ENCODE measurements at places on chromosomes 1 and 21.

- DNase-seq: no peak
Observed at GRCh38 chr1:52332411-52332810, 33.6 kb downstream of the CC2D1B start.

DNA sequence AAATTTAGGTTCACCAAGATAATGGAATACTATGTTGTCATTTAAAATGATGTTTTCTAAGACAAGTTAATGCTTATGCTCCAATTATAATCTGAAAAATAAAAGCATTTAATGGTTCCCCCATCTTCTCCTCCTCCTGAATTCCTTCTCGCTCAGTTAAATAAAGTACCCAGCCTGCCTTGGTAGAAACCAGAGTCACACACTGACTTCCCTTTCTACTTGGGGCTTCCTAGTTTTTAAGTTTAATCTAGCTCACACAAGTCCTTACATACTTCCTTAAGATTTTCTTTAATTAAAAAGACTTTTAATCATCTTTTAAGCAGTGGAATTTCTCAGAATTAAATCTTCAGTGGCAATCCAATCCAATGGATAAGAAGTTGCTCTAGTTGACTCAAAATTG is 32.9 kb downstream of the CD58 start:
- no peak for DNase-seq

GRCh38 chr1:106637566-106637965 is 418.9 kb upstream of the PRMT6 start:
- DNase-seq: no peak

DNA sequence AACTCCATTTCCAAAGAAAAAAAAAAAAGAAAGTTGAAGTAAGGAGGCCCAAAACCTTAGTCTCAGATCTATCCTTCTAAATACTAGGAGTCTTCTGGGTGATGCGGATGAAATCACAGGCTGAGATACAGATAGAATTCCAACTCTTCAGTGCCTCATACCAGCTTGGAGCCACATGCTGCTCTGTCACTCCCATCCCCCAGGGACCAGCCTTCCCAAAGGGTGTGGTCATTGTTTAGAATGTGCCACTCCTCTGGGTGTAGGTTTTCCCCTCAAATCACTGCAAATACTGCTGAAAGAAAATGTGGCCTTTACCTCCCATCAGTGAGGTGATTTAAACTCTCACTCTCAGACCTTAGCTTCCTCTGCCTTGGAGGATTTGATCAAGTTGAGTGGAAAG is 112.9 kb downstream of the CDC7 start:
- DNase-seq: no peak

- DNase-seq: no peak
Observed at GRCh38 chr1:37502104-37502503, 12.5 kb downstream of the MEAF6 start.

- DNase-seq: no peak
Observed at GRCh38 chr1:24657781-24658180, 14.7 kb downstream of the SRRM1 start.

GRCh38 chr1:36567601-36568341 is 85.1 kb upstream of the CSF3R start:
- no peak for DNase-seq

GRCh38 chr1:184002071-184002470 is 35.5 kb downstream of the COLGALT2 start:
- DNase-seq: no peak

DNA sequence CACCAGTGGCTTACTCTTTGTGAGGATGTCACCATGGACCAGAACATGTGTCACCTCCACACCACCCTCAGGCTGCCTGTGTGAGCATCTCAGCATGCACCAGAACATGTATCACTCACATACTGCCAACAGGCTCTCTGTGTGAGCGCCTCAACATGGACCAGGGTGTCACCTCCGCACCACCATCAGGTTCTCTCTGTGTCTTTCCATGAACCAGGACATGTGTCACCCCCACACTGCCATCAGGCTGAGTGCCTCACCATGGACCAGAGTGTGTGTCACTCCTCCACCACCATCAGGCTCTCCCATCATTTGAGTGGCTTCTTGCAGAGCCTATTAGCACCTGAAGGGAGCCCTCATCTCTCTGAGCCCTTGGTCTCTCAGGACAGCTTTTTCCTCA is 125.2 kb downstream of the ZNF648 start:
- DNase-seq: no peak

- peak; percentile 65 for DNase-seq
Observed at GRCh38 chr1:21764615-21765423, 18.1 kb downstream of the USP48 start.

DNA sequence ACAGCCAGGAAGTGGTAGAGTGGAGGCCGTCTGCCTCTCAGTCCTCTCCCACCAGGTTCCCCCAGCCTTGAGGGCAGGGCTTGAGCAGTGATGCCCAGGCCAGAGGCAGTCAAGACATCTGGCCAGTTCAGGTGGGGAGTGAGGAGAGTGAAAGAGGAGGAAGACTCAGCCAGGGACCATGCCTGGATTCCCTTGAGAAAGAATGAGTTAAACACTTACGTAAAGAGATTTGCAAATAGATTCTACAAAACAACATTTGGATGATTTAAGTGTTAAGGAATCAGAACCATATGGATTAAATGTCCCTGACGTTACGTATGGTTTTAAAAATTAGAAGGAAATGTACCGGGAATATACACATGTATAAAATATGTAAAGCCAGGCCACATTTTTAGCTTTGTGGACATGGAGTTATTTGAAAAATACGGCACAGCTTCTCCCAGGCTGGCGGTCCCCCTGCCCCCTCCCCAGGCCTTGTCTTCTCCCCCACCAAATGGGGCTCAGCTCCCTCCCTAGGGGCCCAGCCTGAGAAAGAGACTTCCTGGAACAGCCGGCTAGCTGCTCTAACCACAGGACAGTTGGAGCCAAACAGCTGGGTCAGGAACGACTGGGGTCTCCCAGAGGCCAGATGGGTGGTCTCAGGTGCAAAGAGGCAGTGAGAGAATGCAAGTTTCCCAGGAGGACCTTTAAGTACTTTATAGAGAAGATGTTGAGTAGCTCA is 188.3 kb upstream of the EDN2 start:
- DNase-seq: peak; percentile 50

DNA sequence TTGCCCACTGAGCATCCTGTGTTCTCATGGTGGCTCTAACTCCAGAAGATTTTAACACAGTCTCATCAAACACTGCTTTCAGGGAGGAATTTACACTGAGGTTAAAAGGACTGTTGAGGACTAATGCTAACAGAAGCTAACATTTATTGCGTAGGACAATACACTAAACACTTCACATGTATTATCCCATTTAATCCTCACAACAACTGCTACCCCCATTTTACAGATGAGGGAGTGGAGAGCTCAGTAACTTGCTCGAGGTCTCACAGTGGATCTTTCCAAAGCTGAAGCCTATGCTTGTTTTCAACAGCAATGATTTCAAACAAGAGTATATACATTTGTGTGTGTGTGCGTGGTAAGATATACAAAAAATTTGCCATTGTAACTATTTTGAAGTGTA is 13.9 kb downstream of the ATF3 start:
- no peak for DNase-seq

DNA sequence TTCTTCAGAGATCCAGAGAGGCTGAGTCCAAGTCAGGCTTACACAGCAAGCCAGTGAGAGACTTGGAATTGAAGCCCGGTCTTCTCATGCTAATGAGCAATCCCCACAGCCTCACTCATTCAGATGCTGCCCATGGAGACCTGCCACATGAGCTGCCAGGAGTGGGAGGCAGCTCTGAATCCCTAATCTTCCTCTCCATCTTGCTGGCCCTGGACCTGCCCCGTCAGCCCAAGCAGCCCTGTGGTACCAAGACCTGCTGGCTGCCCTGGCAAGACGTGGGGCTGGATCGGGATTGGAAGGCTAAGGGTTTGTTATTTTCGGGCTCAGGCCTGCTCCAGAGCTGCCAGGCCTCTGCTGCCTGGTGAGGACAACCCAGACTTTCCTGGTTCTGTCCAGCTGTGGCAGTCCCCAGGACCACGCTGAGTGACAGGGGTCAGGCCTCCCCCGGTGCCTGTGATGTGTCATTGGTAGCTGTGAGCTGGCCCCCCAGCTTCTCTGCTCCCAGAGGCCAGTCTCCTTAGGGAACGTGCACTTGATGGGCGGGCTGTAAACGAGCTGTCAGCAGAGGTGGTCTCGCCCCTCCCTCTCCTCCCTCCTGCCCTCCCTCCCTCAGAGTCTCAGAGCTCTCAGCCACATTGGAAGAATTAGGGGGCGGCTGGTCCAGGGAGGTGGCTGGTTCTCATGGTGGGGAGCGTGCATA is 135.0 kb downstream of the FOXD2 start:
- no peak for DNase-seq

- no peak for DNase-seq
Observed at GRCh38 chr1:209544098-209544497, 39.4 kb upstream of the CAMK1G start.

DNA sequence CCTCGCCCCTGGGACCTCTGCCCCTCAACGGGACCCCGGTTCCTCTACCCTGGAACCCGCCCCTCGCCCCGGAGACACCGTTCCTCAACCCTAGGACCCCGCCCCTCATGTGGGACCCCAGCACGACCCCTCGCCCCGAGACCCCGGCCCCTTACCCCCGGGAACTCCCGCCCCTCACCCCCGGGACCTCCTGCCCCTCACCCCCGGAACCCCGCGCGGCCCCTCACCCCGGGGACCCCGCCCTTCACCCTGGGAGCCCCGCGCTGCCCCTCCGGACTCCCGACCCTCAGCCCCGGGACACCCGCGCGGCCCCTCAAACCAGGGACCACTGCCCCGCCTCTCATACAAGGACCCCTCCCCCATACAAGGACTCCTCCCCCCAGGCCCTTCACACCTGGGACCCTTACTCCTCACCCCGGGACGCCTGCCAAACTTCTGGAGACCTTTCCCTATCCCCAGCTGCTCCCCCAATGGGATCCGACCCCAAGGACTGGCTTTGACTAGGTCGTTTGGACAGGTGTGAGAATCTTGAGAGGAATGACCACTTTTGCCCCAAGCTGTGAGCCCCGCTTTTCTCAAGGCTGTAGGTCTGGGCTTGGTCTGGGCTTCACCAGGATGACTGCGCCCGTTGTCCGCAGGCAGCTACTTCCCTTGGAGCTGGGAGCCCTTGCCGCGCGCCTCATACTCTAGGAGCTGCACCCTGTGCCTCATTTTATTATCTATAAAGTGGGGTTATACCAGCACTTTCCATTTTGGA is 843 bp downstream of the DIP2A start:
- peak; percentile 60 for DNase-seq

DNA sequence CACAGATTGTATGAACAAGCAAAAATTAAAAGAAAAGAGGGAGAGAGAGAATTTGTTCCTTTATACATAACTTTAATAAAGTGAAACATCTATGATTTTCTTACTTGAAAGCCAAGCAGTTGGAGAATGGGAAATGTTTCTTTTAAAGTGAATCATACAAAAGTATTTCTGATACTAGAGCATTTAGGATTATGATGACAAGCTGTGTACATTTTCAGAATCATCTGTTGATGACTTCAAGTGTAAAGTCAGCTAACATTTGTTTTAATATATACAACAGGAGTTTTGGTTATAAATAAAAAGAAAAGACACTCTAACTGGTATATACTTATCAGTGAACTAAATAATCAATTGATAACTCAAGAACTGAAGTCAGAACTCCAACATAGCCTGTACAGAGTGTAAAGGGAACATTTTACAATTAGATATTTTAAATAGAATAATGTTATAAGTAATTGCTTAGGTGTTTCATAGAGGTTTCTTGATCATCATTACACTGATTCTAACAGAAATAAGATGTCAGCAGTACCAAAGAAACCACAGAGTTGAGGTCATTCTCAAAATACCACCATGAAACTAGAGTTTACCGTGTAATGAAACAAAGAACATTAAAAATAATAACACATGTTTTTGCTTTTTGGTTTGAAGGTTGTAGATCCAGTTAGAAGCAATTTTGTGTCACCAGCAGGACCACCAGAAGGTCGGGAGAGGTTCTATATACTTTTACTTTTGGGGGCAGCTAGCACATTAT is 103.4 kb downstream of the COL24A1 start:
- no peak for DNase-seq

- DNase-seq: no peak
Observed at GRCh38 chr1:244628789-244629188, 24.1 kb upstream of the DESI2 start.

DNA sequence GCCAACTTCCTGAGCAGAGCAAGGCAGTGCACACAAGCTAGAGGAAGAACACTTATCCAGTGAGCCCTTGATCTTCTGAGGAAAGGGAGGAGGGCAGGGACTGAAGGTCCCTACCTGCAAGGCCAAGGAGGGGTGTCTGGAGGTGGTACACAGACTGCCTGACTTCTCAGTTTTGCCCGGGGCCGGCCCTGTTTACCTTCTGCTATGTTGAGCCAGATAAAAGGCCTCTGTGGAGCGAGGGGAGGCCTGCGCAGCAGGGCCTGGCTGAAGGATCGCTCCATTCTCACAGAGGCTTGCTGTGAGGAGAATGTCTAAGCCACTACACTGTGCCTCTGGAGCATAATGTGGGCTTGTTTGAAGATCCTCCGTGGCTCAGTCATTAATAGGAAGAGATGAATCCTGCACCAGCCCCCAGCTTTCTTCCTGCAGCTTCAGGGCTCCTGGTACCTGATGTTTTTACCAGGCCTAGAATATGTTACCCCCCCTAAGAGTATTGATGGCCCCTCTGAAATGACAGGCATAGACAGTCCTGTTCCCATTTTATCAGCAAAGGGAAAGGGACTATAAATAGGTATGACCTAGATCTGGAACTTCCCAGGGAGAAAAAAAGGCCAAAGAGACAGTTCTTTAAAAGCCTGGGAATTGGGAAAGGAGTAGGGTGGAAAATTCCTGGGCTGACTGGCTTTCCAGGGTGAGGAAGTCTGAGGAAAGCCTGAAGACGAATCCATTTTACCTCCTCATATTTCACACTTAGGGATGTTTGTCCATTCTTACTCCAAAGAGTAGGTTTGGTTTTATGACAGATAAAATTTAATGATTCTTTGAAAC is 4.7 kb downstream of the POGK start:
- no peak for DNase-seq

GRCh38 chr1:78622548-78622947 is 2.3 kb downstream of the IFI44L start:
- DNase-seq: no peak

DNA sequence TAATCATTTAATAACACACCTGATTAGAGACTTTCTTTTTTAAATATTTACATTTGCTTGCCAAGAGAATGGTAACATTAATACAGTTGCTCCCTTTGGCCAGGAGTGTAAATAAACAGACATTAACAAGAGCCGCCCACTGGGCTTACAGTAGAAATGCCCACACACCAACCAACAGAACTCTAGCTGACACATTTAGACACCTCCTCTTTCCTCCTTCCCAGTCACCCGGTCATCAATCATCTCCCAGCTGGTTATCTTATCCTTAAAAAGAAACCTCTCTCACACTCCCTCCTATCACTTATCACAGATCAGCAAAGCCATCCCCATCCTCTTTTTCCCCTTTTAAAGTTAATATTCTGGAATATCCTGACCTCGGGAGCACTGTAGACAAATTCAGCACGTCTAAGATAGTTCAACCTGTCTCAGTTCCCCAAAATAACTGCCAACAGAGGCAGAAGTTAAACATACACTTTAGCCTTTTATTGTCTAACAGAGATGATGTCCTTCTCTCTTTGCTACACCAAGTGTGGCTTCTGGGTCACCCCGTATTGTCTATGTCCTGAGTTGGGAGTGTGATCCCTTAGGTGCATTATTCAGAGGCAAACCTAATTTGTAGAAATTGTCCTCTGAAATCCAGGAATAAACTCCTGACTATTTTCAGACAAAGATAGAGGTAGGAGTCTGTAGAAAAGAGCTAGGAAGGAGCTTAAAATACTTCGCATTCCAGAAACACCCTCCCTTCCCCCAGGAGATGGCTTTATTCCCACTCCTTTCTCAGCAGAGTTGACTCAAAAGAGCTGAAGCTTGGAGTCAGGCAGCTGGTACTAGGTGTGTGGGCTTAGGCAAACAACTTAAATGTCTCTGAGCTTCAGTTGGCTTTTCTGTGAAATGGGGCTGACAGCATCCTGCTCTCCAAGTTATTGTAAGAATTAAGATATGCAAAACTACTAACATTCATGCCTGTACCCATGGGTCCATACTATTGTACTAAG is 8.8 kb downstream of the MYCL start:
- no peak for DNase-seq

Measured in NB4 (cell line).